ENCODE measurements at places on chromosomes 12 and 14.
A peak's percentile ranks its signal among the peaks of the same experiment; 100 is the strongest.

GRCh38 chr14:99853206-99853605 lies 60.0 kb downstream of the EML1 start:
- no peak for DNase-seq

- DNase-seq = no peak
These were observed 19.8 kb upstream of the NTN4 start for GRCh38 chr12:95810411-95810810.

DNA sequence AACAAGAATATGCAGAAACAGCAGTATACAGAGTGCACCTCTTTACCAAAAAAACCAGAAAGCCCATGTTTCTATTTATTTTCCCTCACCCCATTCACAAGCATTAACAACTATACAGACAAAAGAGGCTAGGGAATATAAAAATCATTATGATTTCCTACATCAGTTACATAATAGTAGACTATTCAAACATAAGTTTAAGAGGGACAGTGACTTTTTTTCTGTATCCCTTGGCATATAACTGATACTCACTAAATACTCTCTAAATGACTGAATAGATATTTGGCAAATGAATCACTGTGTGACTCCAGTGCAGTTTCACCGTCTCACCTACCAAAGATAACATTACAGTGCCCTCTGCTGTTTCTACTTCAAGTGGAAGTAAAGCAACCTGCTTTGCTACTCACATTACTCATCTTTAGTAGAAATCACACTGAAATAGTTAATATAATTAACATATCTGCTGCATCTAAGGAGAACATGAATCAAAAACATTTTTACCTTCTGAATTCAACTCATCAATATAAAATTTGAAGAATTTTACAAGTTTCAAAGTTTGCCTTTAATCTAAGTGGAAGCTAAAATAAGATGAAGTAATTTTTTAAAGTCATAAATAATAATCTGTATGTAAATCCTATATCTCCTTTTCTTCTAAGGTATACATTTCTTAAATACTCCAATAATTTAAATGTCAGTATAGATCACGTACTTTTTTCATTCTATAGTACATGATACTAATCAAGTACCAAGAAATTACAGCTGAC lies 103.8 kb downstream of the OSBPL8 start:
- peak; percentile 90 for DNase-seq

- DNase-seq = peak; percentile 10
These were observed 476.4 kb upstream of the LRFN5 start for GRCh38 chr14:41130274-41130673.

DNA sequence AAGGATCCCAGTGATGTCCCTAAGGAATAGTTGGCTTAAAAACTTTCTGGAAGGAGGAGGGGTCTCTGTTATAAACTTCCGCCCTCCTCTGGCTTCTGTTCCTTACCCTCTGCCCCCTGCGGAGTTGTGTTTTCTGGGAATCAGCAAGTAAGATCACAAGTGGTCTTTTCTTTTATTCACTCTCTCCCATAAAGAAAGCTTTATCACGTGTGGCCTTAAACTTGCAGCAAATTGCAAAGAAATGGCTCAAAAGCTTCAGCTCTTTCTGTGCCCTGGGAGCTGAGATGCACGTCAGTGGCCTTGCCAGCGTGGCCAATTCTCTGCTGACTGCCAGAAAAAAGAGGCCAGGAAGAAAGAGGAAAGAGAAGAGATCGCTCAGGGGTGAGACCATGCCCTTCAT lies at the start of gene SLCO1C1:
Gene SLCO1C1 (plus strand): TSS at position 101 of the 400 bp plus-strand sequence. CDS start 4,245 bp downstream, outside the sequence.
- DNase-seq = peak; percentile 31

GRCh38 chr12:88562846-88563582 lies 17.3 kb downstream of the KITLG start:
- DNase-seq = peak; percentile 42

DNA sequence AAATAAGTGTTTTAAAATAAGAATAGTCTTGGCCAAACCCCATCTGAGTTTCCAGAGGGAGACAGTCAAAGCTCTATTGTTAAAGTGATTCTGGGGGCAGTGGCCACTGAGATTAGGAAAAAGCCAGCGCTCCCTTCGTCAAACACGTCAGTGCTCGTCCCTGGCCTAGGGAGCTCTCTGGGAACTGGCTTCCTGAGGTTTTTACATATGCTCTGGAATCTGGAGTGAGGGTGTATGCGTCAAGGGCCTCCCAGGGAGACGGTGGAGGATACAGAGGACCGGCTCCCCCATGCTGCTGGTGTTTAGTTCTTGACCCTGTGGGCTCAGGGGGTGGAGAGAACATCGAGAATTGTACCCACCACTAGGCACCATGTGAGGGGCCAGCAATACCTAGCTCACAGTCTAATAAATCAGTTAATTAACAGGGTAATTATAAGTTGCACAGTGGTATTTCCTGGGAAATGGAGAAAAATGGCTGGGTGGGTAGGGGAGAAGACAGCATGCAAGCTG lies 87.0 kb downstream of the SLC25A47 start:
- peak; percentile 65 for DNase-seq

- peak; percentile 57 for DNase-seq
These were observed 29.9 kb upstream of the RBM19 start for GRCh38 chr12:113996026-113996425.

GRCh38 chr12:89140141-89140540 lies 212.2 kb downstream of the DUSP6 start:
- DNase-seq = no peak

GRCh38 chr14:25381498-25381897 lies 331.6 kb upstream of the STXBP6 start:
- DNase-seq = peak; percentile 29

DNA sequence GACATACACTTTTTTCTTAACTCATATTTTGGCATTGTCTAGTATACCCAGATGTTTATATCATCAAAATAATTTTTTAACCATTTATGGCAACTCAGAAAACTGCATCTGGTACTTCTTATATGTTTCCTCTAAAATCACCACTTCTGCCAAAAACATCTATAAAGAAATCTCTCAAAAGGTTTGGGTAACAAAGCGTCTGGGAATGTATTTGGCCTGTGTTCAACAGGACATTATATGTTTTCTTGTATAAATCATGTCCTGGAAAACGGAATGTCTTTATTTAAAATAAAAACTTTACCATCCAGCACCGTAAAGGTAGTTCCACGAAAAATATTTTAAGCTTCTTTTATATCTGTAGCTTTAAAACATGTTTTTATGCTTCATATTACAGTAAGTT lies 36.1 kb upstream of the FBLN5 start:
- no peak for DNase-seq

GRCh38 chr12:7602277-7602676 lies 63.4 kb downstream of the APOBEC1 start:
- DNase-seq = no peak

DNA sequence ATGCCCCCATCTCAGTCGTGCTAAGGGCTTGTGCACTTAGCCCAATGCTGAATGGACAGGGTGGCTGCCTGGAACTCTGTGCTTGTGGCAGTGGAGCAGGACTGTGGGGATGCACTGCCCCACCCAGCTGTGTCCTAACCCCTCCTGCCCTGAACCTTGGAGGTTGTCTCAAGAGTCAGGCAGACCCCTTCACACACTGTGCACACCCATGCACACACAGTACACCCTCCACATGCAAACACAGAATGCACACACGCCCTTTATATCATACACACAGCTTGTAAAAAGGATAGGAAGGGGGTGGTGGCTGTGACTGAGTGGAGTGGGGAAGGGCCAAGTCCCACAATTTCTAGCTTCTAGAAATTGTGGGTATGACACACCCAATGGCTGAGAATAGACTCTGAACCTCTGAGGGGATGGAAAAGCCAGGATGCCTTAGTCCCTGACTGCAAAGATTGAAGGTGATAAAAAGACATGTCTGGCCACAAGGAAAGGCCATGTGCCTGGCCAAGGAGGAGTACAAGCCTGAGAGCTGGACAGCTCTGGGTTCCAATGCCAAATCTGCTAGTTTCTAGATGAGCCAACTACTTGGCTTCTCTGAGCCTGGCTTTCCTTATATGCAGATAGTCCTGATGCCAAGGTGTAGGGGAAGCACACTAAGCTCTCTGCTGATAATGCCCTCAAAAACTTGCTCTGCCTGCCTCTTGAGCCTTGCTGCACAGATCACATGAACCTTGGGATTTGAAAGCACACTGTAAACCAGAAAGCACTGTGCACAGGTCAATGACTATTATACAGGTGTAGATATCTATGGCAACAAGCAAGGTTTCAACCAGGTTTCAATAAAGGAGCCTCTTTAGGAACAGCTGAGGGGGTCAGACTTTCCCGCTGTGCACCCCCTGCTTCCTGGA lies 8.4 kb downstream of the KRT8 start:
- no peak for DNase-seq

- peak; percentile 100 for DNase-seq
These were observed at the start of the genes MMAB and MVK for GRCh38 chr12:109573029-109573913. TSS of gene MMAB (minus strand) at chr12:109573504. CDS start at chr12:109573480, 24 bp downstream. TSS of gene MVK (plus strand) at chr12:109573794. CDS start at chr12:109574823, 1,029 bp downstream.

DNA sequence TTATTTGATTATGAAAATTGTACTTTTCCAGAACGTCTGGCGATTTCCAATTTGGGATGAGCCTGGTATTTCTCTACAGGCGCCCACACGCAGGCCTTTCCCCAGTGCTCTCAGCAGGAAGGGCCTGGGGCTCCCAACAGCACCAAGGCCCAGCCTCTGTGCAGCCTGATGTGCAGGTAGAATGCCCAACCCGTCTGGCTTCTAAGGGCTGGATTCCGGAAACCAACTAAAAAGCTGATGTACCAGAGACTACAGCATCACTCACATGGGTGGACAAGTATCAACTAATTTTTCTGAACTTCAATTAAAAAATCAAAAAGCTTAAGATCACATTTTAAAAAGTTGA lies 25.8 kb downstream of the CDC42BPB start:
- DNase-seq = no peak

- DNase-seq = peak; percentile 66
These were observed 7.9 kb upstream of the TMBIM6 start for GRCh38 chr12:49733219-49734017.

- no peak for DNase-seq
These were observed 92.6 kb downstream of the ITPR2 start for GRCh38 chr12:26740348-26740747.

DNA sequence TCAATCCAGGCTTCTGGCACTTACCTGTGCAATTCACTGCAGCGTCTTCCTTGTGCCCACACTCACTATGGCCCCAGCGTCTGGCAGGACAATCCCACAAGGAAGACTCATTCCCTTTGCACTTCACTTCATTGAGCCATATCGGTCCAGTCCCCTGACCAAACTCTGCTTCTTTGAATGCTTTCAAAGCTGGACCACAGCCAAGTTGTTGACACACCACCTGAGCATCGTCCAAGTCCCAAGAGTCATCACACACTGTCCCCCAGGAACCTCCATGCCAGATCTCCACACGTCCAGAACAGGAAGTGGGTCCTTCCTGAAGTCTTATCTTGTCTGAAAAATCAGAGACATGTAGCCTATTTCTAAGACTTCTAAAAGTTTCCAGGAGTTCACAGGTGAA lies 20.2 kb downstream of the CD163 start:
- no peak for DNase-seq

DNA sequence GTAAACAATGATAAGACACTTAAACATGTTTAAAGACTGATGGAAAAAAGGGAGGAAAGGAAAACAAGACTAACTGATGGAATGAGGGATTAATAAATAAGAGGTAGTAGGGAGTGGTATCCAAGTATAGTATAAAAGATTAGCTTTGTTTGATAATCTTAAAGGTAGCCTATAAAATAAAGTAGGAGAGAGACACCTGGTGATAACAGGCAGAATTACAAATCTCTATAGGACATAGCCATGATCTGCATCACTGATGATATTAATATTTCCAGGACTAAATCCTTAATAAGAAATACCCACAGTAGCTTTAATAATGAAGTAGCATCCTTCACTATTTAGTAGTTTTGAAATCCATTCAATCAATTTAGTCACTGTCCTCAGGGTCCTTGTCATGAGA lies 30.4 kb downstream of the DLGAP5 start:
- DNase-seq = no peak

GRCh38 chr14:50828721-50829488 lies 2.1 kb downstream of the NIN start:
- no peak for DNase-seq

- peak; percentile 43 for DNase-seq
These were observed 62.4 kb downstream of the PPM1A start for GRCh38 chr14:60311417-60311816.

- no peak for DNase-seq
These were observed 16.7 kb downstream of the SNRNP35 start for GRCh38 chr12:123474485-123475245.

DNA sequence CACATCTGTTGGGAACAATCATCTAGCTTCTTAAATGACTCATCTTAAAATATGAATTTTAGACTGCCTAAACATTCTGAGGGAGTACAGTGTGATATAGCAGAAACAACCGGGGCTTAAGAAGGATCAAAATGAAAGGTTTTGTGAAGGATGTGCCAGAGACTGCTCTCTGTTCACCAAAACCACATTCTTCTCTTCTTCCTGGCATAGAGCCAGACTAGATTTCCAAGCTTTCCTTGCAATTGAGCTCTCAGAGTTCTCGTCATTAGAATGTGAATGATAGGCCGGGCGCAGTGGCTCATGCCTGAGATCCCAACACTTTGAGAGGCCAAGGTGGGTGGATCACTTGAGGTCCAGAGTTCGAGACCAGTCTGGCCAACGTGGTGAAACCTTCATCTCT lies 94.5 kb downstream of the LRRIQ1 start:
- DNase-seq = no peak

- DNase-seq = peak; percentile 6
These were observed 1.2 kb downstream of the PTGER2 start for GRCh38 chr14:52315355-52315718.

DNA sequence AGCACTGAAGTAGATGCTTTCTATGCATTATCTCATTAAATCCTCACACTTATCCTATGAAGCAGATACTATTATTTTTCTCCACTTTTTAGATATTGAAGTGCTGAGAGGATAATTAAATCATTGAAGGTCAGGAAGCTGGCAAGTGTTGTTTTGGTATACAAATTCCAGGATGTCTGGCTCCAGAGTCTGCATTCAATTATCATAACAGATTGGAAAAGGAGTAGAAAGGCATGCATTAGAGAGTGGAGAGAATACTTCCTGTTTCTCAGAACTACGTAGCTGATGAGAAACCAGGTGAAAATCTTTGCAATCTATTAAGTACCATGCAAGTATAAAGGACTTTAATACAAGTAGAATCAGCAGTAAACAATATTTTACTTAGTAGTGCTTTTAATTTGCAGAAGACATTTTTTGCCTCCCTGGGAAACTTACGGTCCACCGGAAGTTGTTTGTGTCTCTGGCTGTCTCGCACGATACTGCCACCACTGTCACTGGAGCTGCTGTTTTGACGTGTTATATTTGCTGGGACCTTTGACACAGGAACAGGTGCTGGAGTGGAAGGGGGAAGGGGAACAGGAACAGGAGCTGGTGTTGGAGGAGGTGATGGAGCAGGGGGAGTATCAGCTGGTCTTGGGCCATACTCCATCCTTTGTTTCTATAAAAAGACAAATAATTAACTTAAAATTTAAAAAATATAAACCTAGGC lies 158.0 kb downstream of the EPS8 start:
- no peak for DNase-seq
